SIG-M5 (cell line): ENCODE measurements at places on chromosomes 2 and 18.

DNA sequence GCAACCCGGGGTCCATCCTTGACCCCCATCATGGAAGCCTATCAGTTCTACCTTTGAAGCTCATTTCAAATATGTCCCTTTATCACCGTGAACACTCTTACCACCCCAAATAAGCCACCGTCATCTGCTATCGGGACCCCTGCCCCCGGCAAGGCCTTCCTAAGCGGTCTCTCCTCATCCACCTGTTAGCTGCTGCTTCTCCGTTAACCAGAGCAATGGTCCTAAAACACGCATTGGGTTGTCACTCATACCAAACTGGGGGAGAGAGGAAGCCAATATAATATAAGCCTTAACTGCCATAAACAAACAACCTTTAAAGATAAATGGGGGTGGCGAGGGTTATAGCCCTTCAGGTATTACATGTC, 680 bp downstream of the ASNSD1 start:
- no peak for DNase-seq

DNA sequence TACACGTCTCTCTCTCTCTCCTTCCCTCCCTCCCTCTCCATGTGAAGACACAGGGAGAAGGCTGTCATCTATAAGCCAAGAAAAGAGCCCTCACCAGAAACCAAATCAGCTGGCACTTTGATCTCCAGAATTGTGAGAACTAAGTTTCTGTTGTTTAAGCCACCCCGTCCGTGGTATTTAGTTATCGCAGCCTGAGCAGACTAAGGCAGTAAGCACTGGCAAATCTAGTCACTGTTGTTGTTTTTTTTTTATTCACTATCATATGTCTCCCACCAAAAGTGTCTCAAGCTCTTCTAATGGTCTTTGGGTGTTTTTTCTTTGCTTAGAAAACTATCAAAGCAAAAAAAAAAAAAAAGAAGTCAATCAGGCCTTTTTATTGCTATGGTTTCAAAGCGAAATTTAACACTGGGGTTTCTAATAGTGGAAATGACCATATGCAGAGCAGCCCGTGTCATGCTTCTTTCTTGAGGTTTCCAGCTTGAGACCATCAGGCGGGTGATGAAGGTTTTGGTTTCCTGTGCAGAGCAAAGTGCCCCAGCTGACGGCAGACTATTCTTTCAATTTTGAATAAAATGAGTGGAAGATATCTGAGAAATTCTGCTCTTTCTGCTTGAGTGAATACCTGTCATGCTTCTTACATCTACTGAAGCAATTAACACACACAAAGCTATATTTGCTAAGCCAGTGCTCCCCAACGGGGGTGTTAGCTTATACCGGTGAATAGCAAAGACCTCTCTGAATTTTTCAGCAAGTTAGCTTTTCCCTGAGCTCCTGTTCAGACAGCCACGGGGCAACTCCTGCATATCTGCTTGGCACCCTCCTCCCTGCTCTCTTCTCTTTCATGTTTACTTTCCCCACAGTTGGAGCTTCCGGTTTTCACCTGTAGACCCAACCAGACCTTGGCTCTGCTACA, 394.1 kb upstream of the ATP5MC3 start:
- no peak for DNase-seq

- DNase-seq, result no peak
Observed at GRCh38 chr2:70161069-70161534, 29.7 kb downstream of the C2orf42 start.

- no peak for DNase-seq
Observed at GRCh38 chr2:133561045-133561852, 7.0 kb downstream of the NCKAP5 start.

GRCh38 chr2:166632616-166633015, 138.6 kb upstream of the SCN7A start:
- no peak for DNase-seq

DNA sequence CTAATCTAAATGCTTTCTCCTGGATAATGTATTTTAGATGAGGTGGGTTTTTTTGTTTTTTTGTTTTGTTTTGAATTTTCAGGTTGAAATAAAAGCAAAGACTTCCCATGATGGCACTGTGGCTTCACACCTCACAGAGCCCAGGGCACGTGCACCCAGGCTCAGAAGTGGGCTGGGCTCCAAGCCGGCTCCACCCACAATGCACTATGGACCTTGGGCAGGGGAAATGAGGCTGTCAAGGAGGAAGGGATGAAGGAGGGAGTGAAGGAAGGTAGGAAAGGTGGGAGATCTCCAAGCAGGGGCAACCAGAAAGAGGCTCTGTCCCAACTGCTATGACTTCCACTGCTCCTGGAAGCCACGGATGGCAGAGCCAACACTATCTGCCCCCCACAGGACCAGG, 60.4 kb downstream of the BIN1 start:
- DNase-seq, result no peak
